ENCODE measurements at places on chromosomes 11 and 22. TPM values are rescaled to one million over a fixed set of nuclear protein-coding genes. Genes with fewer than 3 reads are reported as not detected.

GRCh38 chr22:30906411-30906810, 62.2 kb downstream of the MORC2 start:
- DNase-seq = no peak

The MMP13 gene
- not detected for total RNA-seq

DNA sequence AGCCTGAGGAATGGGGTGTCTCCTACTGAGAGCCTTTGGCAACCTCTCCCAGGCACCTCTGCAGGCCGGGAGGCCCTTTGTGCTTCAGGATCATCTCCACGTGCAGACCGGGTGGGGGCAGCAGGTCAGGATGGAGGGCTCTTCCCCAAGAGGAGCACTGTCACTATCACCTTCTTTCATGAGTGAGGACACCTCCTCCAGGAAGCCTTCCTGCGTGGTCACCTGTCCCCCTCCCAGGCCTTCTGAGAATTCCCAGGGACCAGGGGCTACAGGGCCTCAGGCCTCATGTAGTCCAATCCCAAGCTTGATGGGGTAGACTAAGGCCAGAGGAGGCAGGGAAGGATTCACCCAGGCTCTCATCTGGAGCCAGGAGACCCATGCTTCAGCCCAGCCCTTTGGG, 57.6 kb downstream of the PDE2A start:
- DNase-seq = no peak

GRCh38 chr11:61787928-61788491, 4.4 kb downstream of the TMEM258 start:
- peak; percentile 49 for DNase-seq

- no peak for DNase-seq
These were observed 5.3 kb upstream of the PDGFB start for GRCh38 chr22:39250131-39250530.

DNA sequence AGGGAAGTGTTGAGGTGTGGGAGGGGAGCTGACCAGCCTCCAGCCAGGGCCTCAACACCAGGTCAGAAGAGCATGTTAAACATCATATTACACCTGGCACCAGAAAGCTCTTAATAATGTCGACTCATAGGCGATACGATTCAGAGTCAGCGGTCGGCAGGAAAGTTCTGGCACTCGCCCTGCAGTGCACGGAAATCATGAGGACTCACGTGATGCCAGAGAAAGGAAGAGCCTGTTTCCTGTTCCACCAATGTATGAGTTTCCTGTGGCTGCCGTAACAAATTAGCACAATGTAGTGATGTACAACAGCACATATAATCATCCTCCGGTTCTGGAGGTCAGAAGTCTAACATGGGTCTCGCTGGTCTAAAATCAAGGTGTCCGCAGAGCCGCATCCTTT, 198.8 kb downstream of the BARX2 start:
- no peak for DNase-seq

The OR52I2 gene
- total RNA-seq = not detected

- DNase-seq = no peak
These were observed 14.1 kb downstream of the ZFP91 start for GRCh38 chr11:58592760-58593472.

DNA sequence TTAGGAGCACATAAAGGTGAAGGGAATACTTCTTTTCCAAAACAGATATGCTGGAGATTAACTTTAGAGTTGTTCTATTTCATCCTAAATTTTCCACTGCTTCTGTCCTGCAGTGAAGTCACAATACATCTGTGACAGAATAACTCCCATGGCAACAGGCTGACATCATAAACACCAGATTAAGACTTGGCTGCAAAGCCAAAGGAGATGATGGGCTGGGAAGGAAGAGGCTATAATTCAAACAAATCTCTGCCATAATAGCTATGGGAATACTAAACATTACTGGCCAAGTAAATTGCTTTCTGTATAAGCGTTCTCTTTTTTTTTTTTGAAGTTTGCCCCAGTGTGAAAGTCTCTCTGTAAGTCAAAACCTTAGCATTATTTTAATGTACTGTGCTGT, 107.7 kb downstream of the CADM1 start:
- DNase-seq = no peak

Data from activated CD8-positive, alpha-beta T cell treated with anti-CD3 and anti-CD28 coated beads, Interleukin-2, amount 10 ng/mL, durations not matched to agents 7 days and 5 days (primary cell).